Kidney capillary endothelial cell (primary cell): ENCODE measurements at places on chromosomes 6 and 20.

DNA sequence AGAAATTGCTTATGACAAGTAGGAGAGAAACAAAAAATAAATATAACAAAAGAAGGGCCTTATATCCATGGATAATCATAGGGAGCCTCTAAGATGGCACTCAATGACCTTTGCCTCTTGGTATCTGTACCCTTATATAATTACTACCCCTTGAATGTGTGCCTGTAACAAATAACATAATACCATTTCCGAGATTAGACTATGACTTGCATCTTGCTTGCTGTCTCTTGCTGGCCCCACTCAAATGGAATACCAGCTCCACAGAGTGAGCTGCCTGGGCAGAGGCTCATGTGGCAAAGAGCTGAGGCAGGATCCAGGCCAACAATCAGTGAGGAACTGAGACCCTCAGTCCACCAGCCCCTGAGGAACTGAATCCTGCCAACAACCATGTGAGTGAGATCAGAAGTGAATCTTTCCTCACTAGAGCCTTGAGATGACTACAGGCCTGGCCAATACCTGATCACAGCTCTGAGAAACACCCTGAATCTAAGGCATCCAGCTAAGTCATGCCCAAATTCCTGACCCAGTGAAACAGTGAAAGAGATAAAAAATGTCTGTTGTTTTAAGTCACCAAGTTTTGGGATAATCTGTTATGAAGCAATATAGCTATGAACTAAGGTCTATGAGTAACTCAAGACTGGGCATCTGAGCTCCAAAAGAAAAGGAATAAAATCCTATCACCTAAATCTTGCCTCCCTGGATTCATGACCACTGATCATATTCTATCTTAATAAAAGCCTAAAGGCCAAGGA, 5.5 kb downstream of the KATNA1 start:
- DNase-seq, result no peak

DNA sequence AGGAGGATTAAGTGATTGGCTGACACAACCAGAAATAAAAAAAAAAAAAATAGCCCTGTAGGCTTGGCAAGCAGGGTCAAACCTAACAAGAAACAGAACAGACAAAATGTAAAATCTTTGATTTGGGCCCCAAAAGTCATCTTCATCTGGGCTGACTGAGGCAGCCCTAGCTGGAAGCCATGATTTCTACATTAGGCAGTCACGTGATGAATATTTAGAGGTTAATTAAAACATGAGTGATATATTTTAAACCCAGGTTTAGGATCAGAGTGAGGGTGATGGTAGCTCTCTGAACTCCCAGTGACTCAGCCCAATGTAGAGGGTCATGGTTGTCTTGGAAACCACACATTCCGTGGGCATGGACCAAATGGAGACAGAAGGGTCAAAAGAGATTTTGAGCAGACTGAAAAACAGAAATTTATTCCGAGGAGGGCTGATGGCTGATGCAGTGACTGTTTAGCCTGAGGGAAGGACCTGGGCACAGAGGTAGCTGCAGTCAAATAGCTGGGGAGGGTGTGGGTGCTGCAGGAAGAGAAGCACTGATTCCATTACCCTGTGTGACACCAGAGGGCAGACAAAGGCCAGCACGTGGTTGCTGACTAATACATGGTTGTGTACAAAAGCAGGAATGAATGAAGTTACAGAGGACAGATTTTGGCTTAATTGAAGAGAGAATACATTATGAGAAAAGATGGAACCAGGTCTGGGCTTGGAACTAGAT, 573.1 kb upstream of the CHD6 start:
- DNase-seq, result no peak

DNA sequence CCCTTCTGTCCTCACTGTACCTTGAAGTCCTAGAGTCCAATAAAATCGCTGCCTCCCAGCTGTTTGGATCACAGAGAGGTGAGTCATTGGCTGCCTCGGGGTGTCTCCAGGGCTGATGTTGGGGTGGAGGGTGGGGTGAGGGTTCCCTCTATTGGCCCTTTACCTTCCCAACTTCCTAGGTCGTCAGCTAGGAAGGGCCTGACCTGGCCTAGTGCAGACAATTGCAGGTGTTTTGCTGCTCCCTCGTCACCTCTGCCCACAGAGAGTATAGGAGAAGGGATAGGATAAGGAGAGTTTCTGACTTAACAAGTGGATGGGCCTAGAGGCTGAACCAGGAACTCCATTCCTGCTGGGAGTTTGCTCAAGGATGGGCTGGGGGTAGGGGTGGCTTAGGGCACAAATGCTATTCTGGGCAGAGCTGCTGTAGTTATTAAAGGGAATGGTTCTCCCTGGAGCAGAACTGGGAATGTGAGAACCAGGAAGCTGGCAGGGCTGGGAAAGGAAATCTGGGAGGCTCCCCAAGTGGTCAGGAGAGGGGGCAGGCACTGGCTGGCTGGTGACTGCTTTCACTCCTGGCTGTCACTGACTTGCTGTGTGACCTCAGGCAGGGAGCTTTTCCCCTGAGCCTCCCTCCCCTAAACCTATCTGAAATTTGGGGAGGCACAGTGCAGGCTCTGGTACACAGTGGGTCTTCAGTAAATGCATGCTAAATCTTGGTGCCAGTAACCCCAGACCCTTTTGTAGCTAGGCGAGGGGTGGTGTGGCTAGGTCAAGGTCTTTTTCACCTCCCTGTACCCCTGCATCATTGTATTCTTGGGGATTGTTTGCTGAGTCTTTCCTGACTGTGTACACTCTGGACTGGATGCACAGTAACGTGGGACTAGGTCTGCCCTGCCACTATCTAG, 1.5 kb downstream of the TP53INP2 start:
- DNase-seq, result no peak

DNA sequence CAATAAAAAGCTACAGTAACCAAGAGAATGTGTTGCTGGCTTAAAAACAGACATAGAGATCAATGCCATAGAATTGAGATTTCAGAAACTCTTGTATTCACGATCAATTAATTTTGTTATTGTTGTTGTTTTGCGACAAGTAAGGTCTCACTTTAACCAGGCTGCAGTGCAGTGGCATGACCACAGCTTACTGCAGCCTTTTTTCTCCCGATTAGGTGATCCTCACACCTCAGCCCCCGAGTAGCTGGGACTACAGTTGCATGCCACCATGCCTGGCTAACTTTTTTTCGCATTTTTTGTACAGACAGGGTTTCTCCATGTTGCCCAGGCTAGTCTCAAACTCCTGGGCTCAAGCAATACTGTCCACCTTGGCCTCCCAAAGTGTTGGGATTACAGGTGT, 42.2 kb downstream of the RANBP9 start:
- no peak for DNase-seq

GRCh38 chr6:129645106-129645829, 64.7 kb downstream of the ARHGAP18 start:
- no peak for DNase-seq

- no peak for DNase-seq
These were observed 1092.3 kb downstream of the KHDRBS2 start for GRCh38 chr6:61193771-61194170.

GRCh38 chr20:44643596-44644229, 7.8 kb downstream of the ADA start:
- DNase-seq, result peak; percentile 97

GRCh38 chr6:90787446-90787845, 200.6 kb upstream of the MAP3K7 start:
- no peak for DNase-seq

DNA sequence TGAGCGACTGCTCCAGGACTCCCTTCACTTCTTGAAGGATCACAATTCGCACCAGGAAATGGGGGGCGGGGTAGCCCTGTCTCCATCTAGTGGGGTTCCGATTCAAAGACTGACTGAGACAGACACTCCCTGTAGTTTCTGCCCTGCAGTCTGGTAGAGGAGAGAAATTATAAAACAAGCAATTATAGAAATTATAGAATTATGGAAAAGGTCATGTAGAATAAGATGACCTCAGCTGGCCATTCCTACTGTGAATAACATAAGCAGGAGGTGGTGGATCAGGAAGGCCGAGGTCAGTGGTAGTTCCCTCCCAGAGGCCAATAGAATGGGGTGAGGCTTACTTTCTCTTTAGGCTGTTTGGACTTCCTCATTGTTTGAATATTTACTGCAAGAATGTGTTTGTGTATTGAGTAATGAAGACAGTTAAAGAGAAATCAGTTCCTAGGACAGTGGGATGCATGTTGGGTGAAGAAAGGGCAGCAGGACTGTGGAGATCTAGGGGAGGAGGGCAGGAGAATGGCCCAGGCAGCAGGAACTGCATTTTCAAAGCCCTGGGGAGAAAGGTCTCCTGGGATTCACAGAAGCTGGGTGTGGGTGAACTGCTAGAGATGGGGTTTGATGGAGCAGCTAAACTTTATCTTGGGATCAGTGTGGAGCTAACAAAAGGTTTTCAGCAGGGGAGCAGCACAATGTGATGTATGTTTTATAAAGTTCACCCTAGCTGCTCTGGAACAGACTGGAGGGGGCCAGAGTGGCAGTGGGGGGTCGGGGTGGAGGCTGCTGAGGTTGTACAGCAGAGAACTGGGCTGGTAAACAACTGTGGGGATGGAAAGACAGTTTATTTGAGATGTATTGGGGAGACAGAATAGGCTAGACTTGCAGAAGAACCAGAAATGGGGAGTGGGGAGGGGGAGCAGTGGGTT, 2.1 kb downstream of the ZNF341 start:
- DNase-seq, result peak; percentile 47

GRCh38 chr6:19311786-19312185, 525.4 kb upstream of the ID4 start:
- no peak for DNase-seq

- no peak for DNase-seq
These were observed 32.7 kb upstream of the RNF8 start for GRCh38 chr6:37321101-37321500.

DNA sequence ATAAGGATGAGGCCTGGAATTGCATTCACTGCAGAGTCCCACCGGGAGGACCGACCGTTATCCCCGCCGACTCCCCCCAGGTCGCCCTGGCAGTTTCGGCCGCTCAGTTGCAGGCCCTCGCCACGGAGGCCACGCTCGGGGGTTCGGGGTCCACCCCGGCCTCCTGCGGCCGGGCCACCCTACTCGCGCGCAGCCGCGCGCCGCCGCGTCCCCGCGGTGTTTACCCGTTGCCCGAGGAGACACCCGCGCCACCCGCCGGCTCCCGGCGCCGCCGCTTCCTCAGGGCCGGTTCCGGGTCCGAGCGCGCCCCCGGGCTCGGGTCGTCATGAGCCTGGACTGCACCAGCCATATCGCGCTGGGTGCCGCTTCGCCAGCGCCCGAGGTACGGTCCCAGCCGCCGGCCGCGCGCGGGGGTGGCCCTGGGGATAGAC, at the start of gene CCDC170:
Gene CCDC170 (plus strand): TSS at position 214 of the 431 bp plus-strand sequence. CDS start 112 bp downstream, at position 326.
- DNase-seq, result no peak

- DNase-seq, result no peak
These were observed 14.1 kb downstream of the DSE start for GRCh38 chr6:116384727-116385458.

- DNase-seq, result no peak
These were observed 13.3 kb upstream of the TREM2 start for GRCh38 chr6:41176189-41176588.

DNA sequence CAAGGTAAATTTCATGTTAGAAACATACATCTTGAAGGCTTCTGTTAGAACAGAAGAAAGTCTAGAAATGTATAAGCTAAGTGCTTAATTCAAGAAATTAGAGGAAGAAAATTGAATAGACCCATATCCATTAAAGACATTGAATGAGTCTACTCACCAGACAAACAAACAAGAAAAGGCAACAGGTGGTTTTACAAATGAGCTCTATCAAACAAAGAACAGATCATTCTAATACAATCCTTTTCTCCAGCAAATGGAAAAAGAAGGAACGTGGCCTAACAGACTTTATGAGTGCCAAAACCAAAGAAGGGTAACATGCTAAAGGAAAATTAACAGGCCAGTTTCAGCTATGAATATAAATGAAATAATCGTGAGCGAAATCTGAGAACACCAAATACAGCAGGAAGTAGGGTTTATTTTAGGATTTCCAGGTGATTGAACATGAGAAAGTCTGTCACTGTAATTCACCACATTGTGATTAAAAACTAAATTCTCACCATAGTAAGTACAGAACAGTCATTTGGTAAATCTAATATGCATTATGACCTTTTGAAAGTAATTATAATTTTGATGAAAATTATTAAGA, 22.6 kb downstream of the MTHFD1L start:
- DNase-seq, result no peak

DNA sequence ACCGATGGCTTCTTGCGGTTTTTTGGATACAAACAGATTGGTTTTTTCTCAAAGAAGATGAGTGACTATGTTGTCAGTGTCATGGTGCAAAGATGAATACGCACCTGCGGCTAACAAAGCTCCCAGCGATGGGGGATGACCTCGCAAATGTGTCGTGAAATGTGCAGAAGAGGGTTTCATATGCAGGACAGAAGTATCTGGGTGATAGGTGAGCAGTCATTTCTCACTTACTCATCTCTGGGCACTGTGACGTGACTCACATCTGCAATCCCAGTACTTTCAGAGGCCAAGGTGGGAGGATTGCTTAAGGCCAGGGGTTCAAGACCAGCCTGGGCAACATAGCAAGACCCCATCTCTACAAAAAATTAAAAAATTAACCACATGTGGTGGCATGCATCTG, 216.3 kb downstream of the ERMARD start:
- no peak for DNase-seq

DNA sequence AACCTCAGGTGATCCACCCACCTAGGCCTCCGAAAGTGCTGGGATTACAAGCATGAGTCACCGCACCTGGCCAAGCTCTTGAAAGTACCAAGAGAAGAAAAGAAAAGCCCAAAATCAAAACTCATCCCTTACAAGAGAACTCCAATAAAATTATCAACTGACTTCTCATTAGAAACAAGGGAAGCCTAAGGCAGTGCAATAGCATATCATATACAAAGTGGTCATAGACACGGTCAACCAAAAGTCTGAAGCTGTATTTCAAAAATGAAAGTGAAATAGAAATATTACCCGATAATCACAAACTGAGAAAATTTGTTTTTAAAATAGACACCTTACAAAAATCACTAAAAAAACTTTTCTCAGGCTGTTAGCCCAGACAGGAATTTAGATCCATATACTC, 1321.1 kb upstream of the GJE1 start:
- DNase-seq, result no peak

DNA sequence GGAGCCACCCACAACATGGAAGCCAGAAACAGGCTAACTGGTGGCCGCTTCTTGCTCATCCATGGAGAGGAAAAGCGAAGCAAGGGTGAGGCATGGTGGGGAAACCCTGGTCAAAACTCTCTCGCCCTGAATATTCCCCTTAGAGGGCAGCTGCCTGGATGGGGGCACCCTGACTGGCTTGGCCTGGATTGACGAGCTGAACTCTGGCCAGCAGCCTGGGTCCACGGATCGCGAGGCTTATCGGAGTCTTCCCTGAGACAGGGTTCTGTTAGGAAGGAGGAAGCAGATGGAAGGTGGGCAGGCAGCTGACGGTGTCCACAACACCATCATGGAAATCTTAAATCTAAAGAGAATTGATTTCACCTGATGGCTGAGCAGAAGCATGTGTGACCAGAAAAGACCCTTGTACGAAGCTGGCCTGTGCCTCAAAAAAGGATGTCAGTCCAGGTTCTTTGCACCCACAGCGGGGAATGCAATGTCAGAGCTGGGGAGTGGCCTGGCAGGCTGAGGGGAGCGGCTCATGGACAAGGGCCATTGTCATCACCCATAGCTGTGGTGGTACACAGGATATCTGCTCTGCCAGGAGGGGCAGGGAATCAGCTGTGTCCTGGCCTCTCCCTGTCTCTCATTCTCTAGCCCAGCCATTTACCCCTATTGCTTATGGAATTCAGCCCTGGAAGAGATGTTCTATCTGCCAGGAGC, 109.4 kb upstream of the SNX9 start:
- DNase-seq, result no peak
